ENCODE measurements at places on chromosomes 3 and 15.

- no peak for DNase-seq
Observed at GRCh38 chr15:67349634-67350033, 95.0 kb downstream of the IQCH start.

DNA sequence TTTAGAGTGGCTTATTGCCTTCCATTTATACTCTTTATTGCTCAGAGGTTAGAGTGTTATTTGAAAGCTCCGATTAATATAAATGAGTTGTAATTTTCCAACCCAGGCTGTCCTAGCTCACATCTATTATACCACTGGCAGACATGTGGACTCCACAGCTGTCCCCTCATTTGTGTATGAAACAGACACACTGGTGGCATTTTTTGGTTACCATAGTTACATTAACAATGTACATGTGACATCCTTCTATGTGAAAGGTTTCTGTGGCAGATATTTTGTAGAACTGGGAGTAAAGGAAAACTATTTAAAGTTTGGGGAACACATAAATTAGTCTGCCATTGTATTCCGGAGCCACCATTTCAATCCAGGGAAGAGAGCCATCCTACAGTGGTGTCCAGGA is 5.3 kb downstream of the LRRN1 start:
- no peak for DNase-seq

DNA sequence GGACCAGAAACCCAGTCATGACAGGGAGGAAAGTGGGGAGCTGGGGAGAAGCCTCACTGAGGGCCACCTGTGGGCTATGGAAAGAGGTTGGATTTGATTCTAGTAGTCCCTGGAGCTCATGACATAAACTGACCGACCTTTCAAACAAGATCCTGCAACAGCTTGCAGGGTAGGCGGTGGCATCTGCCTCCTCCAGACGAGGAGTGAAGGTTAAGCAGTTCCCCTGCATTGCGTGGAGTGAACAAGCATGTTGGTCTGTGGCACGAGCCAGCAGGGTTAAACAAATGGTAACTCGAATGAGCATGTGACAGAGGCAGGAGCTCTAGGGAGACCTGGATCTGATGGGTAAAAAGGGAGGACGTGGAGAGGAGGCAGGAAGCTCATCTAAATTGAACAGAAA is 12.7 kb downstream of the TGM4 start:
- DNase-seq, result no peak

- no peak for DNase-seq
Observed at GRCh38 chr15:101135532-101136166, 116.2 kb downstream of the CHSY1 start.

GRCh38 chr15:47717036-47717612 is at the start of gene SEMA6D:
Gene SEMA6D (plus strand): TSS chr15:47717505. CDS start chr15:47759799, 42,294 bp downstream.
- DNase-seq, result peak; percentile 93

DNA sequence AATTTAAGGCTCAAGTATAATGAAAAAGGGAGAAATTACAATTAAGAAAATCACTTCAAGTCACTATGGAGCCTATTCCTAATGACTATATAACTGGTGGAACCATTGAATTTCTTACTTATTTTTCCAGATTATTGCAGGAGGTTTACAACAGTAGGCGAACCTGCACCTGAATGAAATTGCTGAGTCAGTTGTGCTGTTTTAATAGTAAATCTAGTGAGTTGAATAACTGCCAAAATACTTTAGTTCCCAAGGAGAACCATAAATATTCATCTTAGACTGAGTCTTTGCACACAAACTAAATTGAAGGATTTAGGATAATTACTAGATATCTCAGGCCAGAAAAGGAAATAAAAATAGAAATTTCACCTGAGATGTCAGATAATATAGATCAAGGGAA is 1052.8 kb downstream of the NAALADL2 start:
- no peak for DNase-seq

GRCh38 chr15:22895465-22896190 is 57.2 kb downstream of the NIPA2 start:
- DNase-seq, result no peak

- no peak for DNase-seq
Observed at GRCh38 chr3:102444101-102444500, 9.3 kb downstream of the ZPLD1 start.

DNA sequence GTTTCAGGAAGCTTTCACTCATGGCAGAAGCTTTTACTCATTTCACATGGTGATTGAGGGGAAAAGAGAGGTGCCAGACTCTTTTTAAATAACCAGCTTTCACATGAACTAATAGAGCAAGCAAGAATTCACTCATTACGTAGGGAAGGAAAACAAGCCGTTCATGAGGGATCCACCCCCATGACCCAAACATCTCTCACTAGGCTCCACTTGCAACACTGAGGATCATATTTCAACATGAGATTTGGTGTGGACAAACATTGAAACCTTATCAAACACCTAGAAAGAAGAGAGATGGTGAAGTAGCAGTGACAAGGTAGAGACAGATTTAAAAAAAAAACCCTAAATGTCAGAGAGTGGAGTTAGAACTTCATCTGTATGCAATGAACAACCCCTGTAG is 408.6 kb upstream of the PDZRN3 start:
- no peak for DNase-seq

DNA sequence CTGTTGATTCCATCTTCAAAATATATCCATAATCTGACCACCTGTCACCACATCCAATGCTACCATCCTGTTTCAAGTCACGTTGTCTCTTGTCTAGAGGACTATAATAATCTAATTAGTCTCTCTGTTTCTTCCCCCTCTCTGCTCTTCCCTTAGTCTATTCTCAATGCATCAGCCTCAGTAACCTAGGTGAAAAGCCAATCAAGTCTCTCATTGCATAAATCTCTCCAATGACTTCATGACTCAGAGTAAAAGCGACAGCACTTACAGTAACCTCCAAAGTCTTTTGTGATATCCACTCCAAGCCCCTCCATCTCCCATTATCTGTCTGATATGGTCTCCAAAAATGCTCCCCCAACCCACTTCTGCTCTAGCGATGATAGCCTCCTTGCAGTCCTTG is 7.2 kb downstream of the UBA3 start:
- DNase-seq, result no peak

DNA sequence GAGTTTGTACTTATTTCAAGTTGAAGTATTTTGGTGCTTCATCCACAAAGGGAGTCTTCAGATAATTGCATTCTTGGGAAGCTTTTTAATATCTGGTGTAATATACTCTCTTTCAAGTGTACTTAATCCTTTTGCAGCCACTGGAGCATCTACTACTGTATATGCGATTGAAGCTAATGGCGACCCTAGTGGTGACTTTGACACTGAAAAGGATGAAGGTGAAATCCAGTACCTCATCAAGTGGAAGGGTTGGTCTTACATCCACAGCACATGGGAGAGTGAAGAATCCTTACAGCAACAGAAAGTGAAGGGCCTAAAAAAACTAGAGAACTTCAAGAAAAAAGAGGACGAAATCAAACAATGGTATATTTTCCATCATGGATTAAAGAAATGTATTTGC is 42.6 kb downstream of the CHD2 start:
- no peak for DNase-seq

Measured in glutamatergic neuron (in vitro differentiated cells).